ENCODE measurements at places on chromosomes 6 and 20.

GRCh38 chr6:42155293-42155692 is 12.9 kb upstream of the C6orf132 start:
- DNase-seq = no peak

DNA sequence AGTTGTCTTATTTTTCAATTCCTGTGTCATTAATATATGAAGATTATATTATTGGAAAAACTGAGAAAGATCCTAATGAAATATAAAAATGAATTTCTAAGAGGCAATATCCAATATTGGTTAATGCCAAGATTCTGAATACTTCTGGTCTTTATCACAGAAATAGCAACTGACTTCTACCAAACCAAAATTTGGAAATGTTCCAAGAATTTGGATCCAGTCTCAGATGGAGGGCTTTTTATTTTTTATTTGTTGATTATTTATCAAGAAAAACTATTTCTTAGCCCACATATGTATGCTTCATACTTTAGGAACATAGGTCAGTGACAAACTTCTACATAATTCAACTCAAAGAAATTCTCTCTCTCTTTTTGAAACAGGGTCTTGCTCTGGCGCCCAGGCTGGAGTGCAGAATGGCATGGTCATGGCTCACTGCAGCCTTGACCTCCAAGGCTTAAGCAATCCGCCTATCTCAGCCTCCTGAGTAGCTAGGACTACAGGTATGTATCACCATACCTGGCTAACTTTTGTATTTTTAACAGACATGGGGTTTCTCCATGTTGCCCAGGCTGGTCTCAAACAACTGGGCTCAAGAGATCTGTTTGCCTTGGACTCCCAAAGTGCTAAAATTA is 13.1 kb downstream of the NUP43 start:
- DNase-seq = no peak

GRCh38 chr20:63125581-63125837 is 90.4 kb downstream of the YTHDF1 start:
- no peak for DNase-seq

GRCh38 chr20:12467758-12468157 is 541.0 kb upstream of the SPTLC3 start:
- DNase-seq = no peak

GRCh38 chr20:57653910-57654309 is 33.7 kb upstream of the ZBP1 start:
- no peak for DNase-seq

GRCh38 chr6:2611092-2611491 is 139.6 kb downstream of the MYLK4 start:
- DNase-seq = no peak

DNA sequence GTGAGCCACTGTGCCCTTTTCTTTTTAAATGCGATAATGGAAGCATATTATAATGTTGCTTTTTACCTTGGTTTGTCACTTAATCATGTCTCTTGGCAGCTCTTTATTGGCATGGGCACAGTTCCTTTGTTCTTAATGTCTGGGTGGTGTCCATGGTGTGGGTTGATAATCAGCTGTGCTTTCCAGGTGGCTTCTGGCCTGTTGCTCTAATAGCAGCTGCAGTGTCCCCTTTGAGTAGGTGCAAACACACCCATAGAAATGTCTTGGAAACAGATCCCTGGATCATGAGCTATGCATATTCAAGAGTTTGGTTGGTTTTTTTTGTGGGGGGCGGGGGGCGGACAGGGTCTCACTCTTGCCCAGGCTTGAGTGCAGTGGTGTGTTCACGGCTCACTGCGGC is 29.9 kb downstream of the EFCAB8 start:
- no peak for DNase-seq

- DNase-seq = no peak
These were observed 1.1 kb upstream of the MBOAT1 start for GRCh38 chr6:20213271-20213798.

DNA sequence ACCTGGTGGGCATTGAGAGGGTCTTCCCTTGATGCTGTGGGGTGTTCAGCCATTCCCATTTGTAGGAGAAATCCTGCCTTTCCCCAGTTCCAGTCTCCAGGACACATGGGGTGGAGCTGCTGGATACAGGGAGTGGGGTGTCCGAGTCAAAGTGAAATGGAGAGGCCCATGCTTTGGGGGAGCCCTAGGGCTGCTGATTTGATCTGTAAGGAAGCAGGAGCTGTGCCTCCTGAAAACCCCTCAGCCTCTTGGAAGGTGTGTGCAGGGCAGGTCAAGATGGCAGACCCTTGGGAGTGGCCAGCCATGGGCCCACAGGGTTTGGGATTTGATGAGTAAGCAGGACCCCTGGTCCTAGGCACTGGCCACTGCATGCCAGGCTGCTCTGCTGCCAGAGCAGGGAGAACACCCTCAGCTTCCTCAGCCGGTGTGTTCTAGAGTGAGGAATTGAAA is 82.0 kb downstream of the SERAC1 start:
- no peak for DNase-seq

DNA sequence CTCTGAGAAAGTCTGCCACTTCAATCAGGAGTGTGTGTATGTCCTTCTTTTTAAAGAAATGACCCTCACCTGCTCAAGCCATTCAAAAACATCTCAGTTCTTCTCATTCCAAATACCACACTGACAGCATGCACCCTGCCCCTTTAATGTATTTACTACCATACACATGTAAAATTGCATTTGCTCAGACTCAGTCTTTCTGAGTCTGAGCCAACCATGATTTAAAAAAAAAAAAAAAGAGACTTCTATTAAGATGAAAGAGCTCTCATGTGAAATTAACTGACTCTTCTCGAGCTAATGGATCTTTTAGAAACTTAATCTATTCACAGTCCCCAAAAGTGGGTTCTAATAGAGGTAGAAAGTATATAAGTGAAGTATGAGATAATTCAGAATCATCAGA is 1.4 kb upstream of the FILIP1 start:
- DNase-seq = no peak

DNA sequence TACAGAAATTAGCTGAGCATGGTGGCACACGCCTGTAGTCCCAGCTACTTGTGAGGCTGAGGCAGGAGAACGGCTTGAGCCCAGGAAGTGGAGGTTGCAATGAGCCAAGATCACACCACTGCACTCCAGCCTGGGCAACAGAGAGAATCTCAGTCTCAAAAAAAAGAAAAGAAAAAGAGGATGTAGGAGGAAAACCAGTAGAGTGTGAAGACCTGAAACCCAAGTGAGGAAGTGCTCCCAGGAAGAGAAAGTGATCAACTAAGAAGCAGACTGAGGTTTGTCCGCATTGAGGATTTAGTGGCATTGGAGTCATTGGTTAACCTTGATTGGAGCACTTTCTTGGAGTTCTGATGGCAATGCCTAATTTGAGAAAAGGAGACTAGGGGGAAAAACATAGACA is 20.6 kb upstream of the TASP1 start:
- no peak for DNase-seq

DNA sequence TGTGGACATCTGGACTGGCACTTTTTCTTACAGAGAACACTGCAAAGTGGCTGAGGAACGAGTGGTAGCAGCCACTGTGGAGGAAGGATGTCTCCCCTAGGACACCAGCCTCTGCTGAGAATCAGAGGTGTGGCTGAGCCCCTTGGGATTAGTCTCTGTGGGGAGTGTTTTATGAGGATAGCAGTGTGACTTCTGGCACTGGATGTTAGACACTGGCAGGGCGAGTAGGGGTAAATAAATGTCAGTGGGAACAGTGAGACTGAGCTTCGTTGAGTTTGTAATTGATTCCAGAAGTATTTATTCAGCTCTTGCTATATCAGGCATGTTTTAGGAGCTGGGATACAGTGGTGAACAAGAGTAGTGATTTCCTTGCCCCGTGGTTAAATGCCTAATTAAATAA is 124.0 kb downstream of the JARID2 start:
- no peak for DNase-seq

- no peak for DNase-seq
These were observed 65.6 kb downstream of the ABHD12 start for GRCh38 chr20:25325073-25325472.

- DNase-seq = no peak
These were observed 10.0 kb upstream of the BTBD9 start for GRCh38 chr6:38649744-38650143.

DNA sequence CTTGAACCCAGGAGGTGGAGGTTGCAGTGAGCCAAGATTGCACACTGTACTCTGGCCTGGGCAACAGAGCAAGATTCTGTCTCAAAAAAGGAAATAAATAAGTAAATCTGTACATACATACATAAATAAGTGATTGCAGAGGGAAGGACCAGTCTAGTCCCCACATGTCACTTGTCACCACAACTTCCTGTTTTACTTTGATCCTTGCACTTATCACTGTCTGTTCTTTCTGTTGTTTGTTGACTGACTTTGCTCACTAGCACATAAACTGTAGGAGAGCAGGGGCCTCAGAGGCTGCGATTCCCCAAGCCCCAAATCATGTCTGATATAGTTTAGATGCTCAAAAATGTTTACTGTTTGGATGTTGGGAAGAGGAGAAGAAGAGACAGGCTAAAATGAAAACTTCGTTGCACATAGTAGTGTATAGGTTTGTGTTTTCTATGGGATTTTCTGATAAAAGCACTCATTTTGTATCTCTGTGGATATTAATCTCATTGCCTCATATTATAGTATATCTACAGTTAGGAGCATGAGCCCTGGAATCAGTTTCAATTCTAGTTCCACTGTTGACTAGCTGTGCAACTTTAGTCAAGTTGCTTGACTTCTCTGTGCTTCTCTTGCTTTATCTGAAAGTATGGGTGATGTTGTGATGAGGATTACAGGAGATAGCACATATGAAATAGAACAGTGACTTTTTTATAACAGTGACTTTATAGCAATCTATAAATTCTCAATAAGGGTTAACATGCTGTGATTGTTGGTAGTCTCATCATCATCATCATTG is 165.0 kb downstream of the TBC1D7 start:
- peak; percentile 30 for DNase-seq

GRCh38 chr20:43751167-43752050 is 24.6 kb upstream of the GTSF1L start:
- no peak for DNase-seq

GRCh38 chr6:26022132-26022472 is 59.5 kb downstream of the TRIM38 start:
- no peak for DNase-seq

DNA sequence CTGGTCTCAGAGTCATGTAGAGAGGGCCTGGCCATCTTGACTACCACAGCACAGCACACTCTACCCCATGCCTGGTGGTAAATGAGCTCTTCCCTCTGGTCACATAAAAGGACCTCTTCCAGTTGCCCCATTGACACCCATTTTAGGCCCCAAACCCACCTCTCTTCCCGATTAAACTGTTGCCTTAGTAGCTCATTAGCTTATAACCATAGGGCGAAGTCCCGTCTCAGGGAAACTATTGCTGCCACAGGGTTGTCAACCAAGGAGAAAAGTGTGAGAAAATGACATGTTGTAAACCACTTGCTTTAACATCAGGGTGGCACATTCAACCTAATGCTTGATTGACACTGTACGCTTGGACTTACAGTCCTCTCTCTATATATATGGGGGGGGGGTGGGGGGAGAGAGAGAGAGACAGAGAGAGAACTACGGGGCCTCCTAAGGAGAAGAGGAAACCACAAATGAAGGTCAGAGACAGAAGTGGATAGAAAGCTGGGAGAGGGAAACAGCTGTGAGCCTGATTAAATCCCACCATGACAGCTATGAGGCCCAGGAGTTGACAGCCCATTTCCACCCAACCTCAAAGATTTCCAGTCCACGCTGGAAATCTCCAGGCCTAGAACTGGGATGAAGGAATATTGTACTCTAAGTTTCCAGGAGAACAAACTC is 14.9 kb upstream of the BTN1A1 start:
- no peak for DNase-seq

DNA sequence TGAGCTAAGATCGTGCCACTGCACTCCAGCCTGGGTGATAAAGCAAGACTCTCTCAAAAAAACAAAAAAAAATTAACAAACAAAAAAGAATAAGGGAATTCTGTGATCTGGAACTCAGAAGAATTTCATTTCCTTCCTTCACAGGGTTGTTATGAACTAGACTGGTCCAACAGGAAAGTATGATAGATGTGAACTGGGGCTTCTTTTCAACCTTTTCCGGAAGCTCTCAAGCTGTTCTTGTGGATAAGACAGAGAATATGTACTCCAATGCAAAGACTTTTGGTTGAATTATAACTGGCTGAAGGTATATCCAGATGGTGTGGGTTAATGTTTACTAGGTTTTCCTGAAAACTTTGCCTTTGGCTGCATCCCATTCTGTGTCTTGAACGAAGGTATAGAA is 5.3 kb downstream of the RNF8 start:
- DNase-seq = no peak

DNA sequence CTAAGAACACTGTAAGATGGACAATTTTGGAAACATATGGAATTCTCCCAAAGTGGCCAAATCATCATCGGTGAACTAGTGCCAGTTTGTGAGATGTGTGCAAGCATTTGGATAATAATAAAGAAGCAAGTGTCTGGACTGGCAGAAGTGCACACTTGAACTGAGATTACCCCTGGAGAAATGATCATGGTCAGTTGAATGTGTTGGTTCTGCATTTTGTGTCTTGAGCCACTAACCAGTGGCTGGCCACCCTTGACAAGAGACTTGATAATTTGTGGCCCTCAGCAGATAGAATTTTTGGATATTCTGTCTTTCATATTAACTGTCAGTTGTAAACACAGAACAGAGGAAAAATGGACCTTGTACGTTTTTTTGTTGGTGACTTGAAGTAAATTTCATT is 37.4 kb downstream of the CITED2 start:
- DNase-seq = no peak

DNA sequence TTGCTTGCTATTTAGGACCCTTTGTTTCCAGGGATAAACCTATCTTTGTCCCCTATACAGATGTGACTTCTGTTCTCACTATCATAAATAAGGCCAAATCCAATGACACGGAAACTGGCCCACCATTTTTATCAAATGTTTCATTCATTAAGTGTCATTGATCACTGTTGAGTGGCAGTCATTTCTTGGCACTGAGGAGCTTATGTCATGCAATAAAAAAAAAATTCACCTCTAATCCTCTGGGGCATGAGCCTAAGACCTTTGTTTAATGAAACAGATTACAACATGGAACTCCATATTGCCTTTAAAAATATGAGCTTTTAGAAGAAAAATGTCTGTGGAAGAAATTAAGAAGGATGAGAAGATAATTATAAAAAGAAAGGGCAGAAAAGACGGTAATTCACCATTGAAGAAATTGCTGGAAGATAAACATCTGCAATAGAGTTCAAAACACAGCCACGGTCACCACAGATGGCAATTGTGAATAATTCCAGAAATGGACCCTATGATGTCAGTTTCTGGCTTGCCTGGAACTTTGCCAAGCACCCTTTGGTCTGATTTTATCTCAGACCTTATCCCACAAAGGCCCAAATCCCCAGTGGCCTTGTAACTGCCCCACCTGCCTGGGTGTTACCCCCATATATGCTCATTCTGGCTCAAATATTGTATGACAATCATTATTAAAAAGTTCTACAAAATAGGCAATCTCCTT is 91.1 kb downstream of the DST start:
- DNase-seq = no peak

GRCh38 chr6:63553208-63553607 is 19.1 kb upstream of the LOC128125822 start:
- no peak for DNase-seq

DNA sequence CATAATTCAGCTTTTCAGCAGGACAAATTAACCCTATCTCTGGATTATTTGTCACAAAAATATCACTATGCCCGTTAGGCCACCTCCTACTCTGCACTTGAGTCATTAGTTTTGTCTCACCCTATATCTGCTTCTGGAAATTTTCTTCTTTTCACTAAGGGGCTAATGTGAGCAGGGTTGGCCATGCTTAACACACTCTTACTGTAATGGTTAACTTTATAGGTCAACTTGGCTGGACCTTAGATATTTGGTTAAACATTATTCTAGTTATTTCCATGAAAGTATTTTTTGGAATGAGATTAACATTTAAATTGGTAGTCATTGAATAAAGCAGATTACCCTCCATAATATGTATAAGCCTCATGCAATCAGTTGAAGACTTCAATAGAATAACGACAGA is 394.6 kb upstream of the PTCHD4 start:
- no peak for DNase-seq
